Fibroblast of lung (primary cell): ENCODE measurements at places on chromosomes 11 and 22. TPM values are rescaled to one million over a fixed set of nuclear protein-coding genes. Genes with fewer than 3 reads are reported as not detected.

Gene WNT11
- 0.33 and 0.51 TPM in 2 replicates for total RNA-seq

Gene KCNJ4
- not detected in 2 replicates for total RNA-seq

Gene TRPM5
- not detected in 2 replicates for total RNA-seq

Gene TCN1
- total RNA-seq, result not detected in 2 replicates

Gene HBB
- not detected in 2 replicates for total RNA-seq

Gene MACROD1
- total RNA-seq, result 24.8 and 28.2 TPM in 2 replicates

GRCh38 chr11:59754859-59755700 lies at the start of gene STX3:
TSS of gene STX3 (plus strand) at chr11:59755376. CDS start at chr11:59755606, 230 bp downstream.
- peak; percentile 61 for DNase-seq

DNA sequence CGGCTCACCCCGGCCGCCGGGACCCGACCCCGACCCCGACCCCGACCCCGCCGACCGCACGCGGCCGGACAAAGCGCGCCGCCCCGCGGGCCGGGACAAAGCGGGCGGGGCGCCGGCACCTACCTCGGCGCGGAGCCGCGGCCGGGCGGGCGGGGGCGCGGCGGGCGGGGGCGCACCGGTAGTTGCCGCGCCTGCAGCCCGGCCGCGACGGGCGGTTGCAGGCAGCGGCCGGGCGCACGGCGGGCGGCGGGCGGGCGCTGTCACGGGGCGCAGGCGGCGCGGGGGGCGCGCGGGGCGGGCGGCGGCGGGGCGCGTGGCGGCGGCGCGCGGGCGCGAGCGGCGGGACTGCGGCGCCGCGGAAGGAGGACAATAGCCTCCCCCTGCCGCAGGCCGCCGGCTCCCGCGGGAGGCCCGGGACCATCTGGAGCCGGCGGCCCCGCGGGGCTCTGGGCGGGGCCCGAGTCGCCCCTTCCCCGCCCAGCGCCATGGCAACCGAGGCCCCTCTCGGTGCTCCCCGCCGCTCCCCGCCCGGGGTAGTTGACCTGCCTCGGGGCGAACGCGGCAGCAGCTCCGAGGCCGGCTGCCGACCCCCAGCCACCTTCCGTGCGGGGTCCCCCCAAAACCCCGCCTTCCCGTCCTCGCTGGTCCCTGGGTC lies 851 bp downstream of the SPTBN2 start:
- no peak for DNase-seq

DNA sequence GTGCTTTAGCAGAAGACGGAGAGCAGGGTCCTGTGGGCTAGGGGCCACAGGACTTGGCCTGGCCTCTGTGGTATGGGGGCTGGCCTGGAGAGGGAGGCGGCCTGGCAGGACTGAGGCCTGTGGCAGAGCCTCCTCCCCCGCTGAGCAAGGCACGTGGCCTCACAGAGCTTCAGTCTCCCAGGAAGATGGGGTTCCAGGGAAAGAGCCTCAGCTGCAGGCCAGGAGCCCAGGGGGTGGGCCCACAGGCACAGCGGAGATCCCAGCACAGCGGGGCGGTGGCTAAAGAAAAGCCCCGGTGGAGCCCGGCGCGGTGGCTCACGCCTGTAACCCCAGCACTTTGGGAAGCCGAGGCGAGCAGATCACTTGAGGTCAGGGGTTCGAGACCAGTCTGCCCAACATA lies 2.2 kb downstream of the MAPK12 start:
- no peak for DNase-seq

GRCh38 chr22:42343531-42344081 lies 73.2 kb upstream of the TCF20 start:
- no peak for DNase-seq

GRCh38 chr11:10524471-10524870 lies 16.5 kb downstream of the RNF141 start:
- no peak for DNase-seq

DNA sequence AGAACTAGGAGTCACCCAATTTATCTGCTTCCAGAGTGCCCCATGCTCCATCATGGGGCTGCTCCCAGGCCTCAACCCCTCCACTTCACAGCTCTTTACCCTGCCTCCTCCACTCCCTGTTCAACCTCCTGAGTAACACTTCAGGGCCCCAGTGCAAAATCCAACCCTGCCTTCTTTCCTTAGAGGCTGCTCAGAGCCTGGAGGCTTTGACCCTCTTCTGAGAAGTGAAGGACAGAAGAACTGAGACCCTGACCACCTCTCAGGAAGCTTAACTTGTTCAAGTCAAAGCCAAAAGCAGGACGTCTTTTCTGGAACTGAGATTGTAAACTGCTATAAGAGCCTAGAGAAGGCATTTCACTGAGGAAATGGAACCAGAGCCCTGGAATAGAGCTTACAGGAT lies 15.5 kb downstream of the EIF3F start:
- DNase-seq, result no peak

DNA sequence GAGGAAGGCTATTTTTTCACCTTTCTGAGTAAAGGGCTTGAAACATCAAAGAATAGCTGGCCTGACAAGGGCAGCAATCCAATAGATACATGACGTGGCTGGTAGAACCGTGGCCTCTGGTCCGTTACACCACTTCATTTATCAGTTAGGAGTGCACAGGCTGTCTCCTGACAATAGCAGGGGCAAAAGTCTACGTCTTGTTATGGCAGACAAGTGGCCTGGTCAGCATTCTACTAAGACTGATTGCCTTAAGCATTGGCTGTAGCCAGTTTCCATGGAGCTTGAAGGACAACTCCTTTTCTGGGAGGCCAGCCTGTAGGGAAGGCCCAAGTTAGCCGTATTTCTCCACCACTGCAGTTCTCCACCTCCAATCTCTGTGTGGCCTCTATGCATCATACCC lies 9.2 kb upstream of the GDPD4 start:
- DNase-seq, result no peak
